Posterior vena cava (tissue), 2 donors: ENCODE measurements at places on chromosomes 4 and X.

DNA sequence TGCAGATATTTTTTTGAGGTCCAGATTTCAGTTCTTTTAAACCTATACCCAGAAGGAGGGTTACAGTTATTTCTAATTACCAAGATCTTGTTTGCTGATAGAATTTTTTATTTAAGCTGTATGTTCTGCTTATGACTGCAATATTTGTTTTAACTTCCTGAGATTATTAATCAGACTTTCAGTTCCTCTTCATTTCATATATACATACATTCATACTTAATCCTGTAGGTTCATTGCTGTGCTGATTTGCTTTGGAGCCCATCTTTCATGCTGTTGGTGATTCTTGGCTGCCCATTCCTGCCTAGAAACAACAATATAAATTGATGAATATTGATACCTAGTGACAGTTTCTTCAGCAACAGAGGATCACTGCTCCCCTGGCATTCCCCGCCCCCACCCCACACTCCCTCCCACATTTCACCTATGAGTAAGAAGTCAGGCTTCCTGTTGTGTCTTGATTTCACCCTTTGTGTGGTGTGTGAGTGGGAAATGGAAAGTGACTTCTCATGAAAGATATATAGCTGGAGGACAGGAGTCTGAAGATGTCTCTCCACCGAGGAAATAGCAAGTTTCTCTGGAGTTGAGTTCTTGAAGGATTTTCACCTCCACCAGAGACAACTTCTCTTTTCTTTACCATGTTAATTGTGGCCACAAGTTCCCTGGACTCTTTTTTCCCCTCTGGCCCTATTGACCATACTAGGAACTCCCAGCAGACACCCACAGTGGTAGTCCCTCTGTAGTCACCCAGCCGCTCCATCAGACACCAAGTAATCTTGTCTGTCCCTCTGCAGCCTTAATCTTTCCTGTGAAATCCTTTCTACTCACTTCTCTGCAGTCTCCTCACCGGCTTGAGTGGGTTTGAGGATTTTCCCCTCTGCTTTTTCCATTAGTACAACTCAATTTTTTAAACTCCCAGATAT is 118.4 kb downstream of the ASB9 start:
- DNase-seq, result no peak

- DNase-seq, result no peak
Measured at GRCh38 chrX:107374831-107375230, 74.6 kb upstream of the FRMPD3 start.

- no peak for DNase-seq
Measured at GRCh38 chr4:145132511-145133098, 34.5 kb downstream of the ABCE1 start.

DNA sequence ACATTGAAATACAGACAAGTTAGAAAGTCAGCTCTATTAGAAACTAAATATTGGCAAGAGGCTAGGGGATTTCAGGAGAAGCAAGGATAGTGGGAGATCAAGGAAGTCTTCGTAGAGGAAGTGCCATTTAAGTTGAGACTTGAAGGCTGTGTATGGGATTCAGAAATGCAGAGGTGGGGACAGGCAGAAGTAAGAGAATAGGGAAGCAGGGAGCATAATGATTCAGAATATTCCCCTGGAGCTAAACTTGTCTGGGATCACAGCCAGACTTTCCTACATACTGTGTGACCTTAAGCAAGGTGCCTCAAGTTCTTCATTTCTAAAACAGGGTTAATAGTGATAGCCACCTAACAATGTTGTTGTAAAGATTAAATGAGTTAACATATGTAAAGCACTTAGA is 108.8 kb downstream of the DDIT4L start:
- DNase-seq, result no peak

DNA sequence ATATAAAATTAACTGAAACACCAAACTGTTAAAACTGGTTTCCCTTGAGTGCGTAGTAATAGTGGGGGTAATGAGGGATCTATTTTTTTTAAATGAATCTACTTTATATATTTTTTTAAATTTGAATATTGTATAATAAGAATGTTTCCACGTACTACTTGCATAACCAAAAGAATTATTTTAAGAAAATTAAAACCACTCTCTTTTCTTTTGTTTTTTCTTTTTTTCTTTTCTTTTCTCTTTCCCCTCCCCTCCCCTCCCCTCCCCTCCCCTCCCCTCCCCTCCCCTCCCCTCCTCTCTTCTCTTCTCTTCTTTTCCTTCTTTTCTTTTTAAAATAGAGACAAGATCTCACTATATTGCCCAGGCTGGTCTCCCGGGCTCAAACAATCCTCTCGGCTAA is 166.9 kb upstream of the MID1 start:
- no peak for DNase-seq
